CD4-positive, alpha-beta T cell treated with Interferon gamma for 1 hour (primary cell): ENCODE measurements at places on chromosomes 7 and 10.

DNA sequence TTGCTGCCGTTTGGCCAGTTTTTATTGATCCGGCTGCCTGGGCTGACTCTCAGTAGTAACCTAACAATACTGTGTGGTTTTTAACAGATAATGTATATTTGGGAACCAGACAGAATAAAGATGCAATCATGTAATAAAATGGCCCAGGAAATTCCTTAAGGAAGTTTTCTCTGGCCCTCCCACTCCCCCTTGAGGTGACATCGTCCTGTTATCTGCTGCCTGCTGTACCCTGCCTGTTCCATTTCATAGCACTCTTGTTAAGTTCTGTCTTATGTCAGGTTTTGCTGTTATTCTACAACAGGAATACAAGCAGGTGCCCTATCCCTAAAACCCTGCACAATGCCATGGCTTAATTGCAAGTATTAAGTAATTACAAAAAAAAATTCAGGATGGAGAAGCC, 12.5 kb downstream of the ITGB8 start:
- no peak for DNase-seq

DNA sequence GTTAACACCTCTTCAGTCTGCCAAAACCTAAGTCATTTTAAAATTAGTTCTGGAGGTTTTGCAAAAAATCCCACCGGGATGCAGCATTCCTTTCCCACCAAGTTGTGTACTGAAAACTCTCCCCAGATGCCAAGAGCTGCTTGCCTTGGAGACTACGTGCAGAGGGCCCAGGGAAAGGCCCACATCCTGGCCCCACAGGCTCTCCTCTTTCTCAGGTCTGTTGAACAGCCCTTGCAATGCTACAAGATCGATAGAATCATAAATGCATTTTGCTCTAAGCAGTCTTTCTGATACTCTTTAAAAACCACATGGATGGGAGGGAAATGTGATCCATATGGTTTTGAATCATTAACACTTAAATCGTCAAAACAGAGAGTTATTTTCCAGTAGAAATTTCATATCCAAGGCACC, 126.7 kb upstream of the ZMIZ1 start:
- DNase-seq = no peak

DNA sequence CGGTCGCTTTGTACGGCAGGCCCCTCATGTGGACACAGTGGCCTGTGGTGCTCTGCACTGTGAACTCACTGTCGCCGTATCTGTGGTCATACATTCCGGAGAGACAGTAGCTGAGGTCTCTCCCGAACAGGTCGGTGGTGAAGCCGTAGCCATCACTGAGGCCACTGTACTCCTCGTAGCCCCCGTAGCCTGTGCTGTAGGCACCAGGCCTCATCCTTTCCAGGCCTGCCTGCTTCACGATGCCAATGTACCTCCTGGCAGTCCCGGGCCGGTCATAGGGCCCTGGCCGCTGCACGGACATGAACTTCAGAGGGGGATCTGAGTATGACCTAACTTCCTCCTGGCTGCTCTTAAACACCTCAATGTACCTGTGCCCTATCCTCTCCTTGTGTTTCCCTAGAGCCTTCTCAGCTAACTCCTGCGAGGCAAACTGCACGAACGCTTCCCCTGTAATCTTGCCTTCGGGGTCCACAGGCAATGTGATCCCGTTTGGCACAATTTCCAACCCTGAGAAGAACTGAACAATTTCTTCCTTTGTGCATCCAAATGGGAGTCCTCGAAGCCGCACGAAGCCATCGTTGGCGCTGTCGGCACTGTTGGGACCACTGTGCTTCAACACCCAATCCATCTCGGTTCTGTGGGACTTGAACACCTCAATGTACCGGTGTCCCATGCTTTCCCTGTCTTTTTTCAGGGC, 15.7 kb downstream of the FXYD4 start:
- no peak for DNase-seq

DNA sequence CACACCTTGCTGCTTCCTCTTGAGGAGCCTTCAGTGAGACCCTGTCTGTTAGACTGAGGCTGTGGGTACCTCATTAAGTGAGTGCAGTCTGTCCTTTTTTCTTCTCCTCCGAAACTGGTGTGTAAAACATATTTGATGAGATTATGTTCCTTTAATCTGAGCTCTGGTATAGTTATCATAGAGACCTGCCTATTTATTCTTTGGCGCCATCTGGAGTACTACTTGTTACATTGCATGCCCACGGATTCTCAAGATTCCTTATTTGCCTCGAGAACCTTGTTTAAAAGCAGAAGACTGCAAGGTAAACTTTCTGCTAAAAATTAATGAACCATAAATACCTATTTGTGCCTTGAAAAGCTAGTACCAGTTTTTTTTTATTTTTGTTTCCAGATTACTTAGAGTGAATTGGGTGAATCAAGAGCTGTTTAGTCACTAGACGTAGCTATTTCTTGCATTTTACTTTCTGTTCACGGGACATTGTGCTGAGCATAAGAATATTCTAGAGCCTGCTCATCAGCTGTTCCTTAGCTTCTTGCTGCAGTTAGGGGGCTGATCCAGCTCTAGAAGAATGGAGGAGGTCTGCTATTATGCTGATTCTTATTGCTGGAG, 16.9 kb upstream of the STMP1 start:
- peak; percentile 11 for DNase-seq

DNA sequence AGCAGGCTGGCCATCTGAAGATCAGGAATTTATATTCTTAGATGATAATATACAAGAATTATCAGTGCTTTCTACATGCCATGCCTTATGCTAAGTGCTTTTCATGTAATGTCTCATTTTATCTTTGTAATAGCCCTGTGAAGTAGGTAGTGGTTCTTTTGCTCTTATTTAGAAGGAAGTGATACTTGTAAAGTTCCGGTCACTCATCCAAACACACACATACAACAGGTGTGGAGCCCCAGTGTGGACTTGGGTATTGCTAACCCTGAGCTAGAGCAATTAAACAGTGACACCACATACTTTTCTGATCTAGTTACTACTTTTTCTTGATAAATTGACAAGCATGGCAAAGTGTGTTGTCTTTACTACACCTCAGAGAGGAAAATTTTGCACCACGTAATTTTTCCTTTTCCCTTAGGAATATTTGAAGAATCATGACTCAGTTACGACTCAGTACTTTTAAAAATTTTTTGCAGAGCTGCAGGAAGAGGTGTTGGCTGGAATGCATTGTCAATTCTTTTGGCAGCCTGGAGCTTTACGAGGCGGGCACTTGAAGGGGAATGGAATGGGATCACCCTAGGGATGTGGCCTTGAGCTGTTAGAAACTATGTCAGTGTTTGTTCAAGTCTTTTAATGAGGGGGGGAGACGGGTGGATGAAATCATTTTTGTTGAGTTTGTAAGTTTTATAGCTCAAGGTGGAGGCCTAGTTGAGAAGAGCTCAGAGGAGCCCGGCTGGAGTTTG, 212.5 kb upstream of the CELF2 start:
- no peak for DNase-seq
